Activated T-helper 9 cell treated with anti-CD3 and anti-CD28 coated beads, Interleukin-2, amount 50 U/mL, for 16 hours (primary cell): ENCODE measurements at places on chromosomes 7 and 10.

DNA sequence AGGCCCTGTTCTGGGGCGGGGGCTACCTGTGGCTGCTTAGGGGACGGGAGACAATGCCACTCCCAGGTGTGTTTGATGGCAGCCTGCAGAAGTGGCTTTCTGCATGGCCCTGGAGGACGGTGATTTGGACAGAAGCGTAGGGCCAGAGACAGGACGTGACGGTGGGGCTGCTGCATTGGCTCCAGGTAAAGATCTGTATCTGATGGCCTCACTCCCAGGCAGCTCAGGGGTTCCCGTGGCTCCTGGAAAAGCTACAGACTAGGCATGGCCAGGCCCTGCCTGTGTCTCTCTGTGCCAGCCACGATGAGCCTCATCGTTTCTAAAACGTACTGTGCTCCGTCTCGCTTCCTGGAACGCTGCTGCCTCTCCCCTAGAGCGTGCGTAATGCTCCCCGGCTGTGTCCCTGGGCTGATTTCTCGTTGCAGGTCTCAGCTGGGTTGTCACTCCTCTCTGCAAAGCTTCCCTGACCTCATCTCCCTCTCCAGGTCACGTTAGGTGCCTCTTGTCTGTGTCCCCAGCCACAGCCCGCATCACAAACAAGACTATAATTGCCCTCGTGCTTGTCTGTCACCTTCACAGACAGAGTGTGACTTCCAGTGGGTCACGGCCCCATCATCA, 12.6 kb downstream of the GTF2IRD1 start:
- DNase-seq, result no peak

GRCh38 chr10:112835944-112836451, 114.0 kb upstream of the TCF7L2 start:
- no peak for DNase-seq

DNA sequence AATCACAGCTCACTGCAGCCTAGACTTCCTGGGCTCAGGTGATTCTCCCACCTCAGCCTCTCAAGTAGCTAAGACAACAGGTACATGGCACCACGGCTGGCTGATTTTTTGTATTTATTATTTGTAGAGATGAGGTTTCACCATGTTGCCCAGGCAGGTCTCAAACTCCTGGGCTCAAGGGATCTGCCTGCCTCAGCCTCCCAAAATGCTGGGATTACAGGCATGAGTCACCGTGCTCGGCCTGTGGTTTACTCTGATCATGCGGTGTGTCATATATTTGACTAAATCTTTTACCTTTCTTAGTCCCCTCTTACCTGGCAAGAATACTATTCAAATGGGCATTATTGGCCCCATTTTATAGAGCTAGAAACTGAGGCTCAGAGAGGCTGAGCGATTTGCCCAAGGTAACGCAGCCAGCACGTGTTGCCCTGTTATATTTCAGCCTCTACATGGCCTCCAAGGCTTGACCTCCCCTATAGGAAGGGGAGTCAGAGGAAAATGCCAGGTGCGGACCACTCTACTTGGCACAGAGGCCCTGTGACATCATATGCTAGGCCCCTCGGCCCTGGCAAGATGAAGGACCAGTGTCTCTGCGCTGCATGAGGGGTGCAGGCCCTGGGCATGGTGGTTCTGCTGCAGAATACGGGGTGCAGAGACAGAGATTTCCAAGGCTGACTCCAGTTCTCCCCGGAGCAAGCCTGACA, 8.2 kb downstream of the ZCCHC24 start:
- DNase-seq, result no peak

DNA sequence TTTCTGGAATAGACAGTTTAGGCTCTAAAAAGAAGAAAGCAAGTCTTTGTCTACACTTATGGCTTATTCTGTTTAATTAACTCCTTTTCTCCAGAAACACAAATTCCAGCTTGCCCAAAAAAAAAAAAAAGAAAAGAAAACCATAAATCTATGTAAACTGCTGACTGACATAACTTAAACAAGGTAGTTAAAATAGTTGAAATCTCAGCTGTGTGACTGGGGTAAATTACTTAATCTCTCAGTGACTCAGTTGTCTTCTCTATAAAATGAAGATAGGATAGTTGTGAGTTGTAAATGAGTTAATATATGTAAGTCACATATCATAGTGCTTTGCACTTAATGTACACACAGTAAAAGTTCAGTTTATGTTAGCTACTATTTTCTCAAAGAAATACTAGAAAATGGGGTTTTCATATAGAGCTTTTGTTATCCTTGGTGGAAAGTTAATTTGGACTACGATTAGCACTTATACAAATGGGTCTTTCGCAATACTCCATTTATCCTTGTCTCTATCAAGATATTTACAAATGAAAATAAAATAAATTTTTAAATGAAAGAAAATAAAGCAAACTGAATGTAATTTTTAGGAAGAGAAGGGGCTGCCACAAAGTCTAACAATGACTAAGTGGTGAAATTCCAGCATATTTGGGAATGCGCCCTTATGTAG, 200.9 kb downstream of the MBL2 start:
- no peak for DNase-seq

DNA sequence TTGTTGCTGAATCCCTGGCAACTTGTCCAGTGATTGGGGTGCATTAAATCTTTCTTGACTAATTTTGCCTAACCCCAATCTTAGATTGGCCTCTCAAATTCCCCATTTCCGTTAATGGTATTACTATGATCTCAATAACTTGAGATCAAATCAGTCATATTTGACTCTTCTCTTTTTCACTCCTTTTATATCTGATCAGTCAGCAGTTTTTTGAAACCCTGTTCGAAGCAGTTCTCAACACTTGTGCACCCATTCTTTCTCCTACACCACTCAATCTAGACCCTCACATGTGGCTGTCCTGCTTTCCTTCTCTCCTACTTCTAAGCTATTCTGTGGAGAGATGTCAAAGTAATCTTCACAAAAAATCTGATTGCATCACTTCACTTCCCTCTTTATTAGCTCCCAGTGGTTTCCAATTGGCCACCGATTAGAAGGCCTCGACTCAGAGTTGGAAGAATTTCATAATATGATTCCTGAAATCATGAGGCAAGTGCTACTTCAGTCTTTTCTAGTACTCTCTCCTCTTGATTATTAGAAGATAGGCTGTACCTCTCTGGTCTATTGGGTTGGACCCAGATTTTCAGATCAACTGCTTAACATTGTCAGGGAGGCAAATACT, 128.9 kb downstream of the ZNF365 start:
- no peak for DNase-seq

- DNase-seq, result no peak
Measured at GRCh38 chr10:43244783-43245182, 22.1 kb downstream of the RASGEF1A start.

DNA sequence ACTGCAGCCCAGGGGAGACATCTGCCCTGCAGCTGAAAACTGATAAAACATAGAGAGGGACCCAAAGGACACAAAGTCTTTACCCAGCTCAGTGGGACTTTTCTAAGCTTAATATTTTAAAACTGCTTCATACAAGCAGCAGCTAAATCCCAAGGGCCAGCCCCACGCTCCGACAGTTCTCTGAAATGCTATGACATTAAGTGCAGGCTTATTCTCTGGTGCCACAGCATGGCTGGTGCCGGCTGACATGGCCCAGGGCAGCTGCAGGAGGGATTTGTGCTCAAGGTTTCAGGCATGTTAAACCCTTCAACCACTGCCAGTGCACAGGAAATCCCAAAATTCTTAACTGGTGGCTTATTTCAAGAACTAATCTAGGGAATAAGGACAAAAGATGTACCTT, 170.9 kb downstream of the PARD3 start:
- DNase-seq, result no peak

- no peak for DNase-seq
Measured at GRCh38 chr7:455110-455928, 64.3 kb downstream of the PDGFA start.

GRCh38 chr7:50960621-50961310, 178.1 kb upstream of the GRB10 start:
- DNase-seq, result no peak

DNA sequence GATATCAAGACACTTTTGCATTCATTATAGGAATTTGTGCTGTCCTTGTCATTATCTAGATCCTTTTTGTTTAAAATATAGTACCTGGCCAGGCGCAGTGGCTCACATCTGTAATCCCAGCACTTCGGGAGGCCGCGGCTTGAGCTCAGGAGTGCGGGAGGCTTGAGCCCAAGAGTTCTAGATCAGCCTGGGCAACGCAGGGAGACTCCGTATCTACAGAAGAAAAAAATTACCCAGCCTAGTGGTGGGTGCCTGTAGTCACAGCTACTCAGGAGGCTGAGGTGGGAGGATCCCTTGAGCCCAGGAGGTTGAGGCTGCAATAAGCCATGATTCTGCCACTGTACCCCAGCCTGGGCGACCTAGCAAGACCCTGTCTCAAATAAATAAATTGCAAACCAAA, 621 bp upstream of the MORN4 start:
- DNase-seq, result no peak

DNA sequence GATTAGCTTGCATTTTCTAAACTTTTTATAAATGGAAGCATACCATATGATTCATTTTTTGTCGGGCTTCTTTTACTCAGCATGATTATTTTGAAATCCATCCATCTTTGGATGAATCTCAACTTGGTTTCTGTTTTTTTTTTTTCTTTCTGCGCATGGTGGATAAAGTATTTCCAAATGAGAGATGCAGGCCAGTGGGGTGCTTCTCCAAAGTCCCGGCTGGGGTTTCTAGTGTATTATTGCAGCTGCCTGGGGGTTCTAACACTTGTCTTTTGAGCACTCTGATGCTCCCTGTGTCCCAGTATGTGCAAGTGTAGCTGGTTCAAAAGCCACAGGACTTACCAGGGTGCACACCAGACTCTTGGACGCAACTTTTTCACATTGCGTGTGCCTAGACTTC, 70.9 kb upstream of the LOXL4 start:
- no peak for DNase-seq

DNA sequence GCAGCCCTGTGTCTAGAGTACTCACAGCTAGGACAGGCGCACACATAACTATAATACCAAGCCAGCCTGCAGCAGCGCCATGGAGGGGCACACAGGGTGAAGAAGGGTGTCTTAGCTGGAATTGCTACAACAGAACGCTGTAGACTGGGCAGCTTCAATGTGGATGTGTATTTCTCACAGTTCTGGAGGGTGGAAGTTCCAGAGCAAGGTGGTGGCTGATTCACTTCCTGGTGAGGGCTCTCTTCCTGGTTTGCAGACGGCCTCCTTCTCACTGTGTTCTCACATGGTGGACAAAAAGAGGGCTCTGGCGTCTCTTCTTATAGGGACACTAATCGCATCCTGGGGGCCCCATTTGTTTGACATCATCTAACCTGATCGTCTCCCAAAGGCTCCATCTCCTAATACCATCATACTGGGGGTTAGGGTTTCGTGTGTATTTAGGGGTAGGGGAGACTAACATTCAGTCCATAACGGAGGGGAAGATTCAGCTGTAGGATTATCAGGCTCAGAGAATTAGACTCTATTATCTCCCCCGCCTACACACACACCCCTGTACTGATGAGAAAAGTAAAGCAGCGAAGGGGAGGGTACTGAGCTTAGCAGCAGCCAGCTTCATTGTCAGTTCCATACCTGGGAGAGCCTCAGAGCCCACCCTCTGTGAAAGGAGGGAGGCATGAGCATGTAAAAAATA, 289.1 kb downstream of the CCDC3 start:
- DNase-seq, result no peak

- no peak for DNase-seq
Measured at GRCh38 chr10:126511917-126512479, 123.7 kb upstream of the ADAM12 start.

DNA sequence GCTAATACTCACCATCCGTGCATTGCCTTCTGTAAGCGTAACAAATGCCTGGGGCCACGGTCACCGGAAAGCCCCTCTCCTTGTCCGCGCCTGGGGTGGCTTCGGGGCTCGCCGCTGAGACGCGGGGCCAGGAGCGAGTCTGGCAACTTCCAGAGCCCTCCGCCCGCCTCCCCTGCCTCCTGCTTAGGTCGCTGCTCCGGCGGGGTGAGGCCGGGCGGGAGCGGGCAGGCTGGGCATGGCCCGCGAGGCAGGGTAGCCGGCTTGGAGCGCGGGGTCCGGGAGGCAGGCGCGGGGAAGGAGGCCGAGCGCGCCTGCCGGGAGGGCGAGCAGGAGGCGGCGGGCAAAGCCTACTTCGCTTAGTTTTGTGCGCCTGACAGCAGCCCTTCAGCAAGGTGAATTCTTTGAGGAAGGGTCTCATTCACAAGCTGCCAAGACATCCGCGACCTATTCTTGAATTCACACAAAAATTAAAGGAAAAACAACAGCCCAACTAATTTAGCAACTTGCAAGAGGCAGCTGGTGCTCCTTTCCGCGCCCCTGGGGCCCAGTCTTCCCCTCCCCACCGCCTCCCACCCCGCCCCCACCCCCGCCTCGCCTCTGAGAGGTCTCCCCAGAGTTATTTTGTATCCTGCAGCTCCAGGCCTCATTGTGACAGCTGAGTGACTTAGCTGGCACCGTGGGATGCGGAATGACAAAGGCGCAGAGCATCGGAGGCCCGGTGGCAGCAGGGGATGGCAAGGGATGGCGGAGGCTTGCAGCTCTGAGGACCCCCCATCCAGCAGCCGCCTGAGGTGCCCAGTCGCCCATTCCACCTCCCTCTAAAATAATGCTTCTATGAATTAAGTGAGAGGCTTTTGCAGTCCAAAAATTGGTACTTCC, 12.8 kb upstream of the KAT6B start:
- DNase-seq, result no peak

DNA sequence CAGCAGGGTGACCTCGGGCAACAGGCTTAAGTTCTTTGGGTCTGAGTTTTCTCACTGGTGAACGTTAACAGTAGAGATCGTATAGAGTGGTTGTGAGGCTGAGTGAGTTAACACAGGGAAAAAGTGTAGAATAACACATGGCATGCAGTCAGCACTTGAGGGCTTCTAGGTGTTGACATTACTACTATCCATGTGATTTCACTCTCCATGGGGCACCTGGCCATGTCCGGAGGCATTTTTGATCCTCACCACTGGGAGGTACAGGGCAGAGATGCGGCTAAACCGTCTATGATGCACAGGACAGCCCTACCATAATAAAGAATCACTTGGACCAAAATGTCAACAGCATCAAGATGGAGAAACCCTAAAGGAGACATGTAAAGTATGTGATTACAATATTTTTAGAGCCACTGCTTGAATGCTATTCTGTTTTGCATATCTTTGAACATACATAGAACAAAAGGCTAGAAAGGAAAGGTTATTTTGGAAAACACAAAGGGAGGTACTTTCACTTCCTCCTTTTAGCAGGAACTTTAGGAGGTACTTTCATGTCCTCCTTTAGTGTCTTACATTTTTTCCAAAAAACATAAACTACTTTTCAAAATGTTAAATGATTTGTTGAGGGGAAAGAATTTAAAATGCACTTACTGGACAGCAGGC, 44.3 kb downstream of the NOD1 start:
- DNase-seq, result no peak

GRCh38 chr7:137579913-137580640, 236.5 kb upstream of the PTN start:
- no peak for DNase-seq

DNA sequence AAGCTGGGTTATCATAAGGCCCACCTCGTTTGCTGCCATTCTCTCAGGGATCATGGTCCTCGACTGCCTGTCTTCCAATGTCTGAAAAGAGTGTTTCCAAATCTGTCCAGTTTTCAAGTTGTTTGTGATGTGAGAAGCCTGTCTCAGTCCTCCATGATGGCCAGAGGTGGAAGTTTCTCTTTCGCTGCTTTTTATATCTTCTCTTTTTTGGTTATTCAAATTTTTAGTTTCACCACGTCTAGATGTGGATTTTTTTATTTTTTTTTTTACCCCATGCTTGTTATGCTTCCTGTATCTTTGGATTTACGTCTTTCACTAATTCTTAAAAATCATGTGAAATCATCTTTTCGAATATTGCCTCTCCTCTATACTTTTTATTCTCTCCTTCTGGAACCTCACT, 6.1 kb upstream of the RBM33 start:
- no peak for DNase-seq
